Central memory CD8-positive, alpha-beta T cell (primary cell): ENCODE measurements at places on chromosomes 16 and 17.

GRCh38 chr17:57317079-57317478 lies 60.8 kb downstream of the MSI2 start:
- no peak for DNase-seq

DNA sequence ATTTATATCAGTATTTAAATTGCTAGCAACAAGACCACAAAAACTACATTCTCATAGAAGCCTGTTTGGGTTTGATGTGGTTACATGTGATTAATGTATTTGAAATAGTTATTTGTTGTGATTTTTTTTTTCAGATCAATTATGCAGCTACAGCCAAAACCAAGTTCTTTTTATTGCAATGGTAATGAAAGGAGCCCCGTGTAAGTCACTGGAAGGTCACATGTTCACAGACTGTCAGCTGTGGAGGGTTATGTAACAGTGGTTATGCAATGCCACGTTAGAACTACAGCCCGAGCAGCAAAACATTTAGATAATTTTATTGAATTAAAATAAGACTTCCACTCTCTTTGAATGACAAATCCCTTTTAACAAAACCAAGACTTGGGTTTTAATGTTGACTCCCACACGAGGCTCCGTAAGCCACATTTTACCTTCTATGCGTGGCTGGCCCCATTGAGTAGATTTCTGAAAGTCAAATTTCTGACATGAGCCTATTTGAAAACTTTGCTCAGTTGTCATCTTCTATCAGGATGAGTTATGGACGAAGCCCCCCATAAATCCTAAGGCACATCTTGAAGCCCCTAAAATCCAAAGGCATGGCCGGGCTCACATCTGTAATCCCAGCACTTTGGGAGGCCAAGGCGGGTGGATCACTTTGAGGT lies 41.8 kb upstream of the SEC14L1 start:
- DNase-seq = no peak

DNA sequence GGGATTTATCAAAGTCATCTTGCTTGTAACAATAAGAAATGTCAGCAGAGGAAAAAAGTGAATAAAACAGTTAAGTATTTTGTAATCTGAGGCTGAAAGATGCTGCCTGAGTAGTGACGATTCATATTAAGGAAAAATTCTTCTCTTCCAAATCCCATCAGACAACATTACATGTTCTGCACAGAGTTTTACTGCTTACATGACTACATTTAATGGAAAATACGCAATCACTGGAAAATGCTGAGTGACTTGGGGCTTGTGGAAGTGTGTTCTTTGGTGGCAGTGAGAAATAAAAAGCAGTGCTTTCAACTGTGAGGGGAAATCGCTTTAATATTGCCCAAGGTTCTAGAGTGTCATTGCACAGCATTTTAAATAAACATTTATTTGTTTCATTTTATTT lies 1025.2 kb upstream of the GOT2 start:
- no peak for DNase-seq

DNA sequence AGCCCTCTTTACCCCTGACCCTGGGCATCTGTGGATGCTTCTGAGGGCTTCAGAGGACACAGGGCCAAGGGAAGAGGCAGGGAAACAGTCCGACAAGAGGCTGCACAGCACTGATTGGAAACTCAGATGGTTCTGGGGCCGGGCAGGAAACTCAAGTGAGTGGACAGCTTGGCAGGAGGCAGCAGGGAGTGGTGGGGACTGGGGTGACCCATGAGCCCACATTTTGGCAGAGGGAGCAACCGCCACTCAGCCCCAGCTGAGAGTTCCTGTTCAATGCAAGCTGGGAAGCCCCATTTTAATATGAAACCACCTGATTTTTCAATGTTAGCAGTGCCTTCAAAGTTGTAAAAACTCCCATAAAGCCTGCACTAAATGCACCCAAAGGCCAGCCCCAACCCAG lies 1.5 kb upstream of the VASN start:
- DNase-seq = no peak

GRCh38 chr17:74466111-74466827 lies at the start of gene CD300A:
Gene CD300A, plus strand, starts transcription at chr17:74466634. Its CDS starts 70 bp downstream, at chr17:74466704.
- no peak for DNase-seq

DNA sequence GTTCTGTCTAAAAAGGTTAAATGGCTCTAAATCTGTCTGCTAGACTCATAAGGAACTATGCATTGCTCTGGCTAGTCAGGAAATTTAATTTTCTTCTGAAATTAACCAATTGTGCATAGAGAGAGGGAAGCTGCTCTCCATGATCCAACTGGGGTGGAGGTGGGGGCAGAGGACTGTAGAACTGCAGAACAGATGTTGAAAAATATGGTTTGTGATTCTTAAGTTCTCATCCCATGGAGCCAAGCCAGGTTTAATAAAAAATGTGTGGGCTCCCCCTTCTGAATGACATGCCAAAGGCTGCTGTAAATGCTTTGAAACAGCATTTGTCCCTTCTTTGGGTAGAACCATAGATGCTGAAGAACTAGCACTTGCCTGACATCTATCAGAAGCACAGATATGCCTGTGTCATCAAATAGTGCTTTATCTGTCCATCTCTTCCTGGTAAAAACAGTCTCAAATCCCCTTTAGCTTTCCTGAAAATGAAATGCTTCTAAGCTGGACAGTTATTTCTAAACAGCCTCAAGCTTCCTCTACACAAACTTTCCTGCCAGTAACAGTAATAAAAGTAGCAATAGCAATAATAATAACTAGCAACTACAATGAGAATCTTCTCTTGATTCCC lies 221.4 kb downstream of the CDH8 start:
- no peak for DNase-seq

- DNase-seq = no peak
Observed at GRCh38 chr16:89246383-89246902, 28.9 kb downstream of the ZNF778 start.

DNA sequence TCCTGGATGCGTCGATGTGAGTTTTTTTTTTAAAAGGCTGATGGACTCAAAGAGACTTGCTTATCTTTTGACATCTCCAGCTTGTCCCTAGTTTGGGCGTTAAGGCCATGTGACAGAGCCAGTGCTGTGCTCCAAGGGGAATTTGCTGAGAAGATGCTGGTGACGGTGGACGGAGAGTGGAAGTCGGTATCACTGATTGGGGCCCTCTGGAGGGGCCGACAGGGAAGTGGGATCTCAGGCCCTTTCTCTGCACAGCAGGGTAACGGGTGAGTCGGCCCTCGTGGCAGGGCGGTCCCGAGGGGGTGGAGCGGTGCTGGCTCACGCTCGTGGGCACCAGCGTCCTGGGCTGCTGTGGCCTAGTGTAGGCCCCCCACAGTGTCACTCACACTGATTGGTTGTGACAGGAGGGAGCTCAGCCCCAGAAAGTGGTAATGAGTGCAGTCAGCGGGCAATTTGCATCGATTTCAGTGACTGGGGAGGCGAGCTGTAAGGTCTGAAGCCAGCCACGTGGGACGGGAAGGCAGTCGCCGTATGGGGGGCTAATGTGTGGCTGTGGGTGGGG lies 91.3 kb downstream of the TBC1D16 start:
- DNase-seq = no peak

DNA sequence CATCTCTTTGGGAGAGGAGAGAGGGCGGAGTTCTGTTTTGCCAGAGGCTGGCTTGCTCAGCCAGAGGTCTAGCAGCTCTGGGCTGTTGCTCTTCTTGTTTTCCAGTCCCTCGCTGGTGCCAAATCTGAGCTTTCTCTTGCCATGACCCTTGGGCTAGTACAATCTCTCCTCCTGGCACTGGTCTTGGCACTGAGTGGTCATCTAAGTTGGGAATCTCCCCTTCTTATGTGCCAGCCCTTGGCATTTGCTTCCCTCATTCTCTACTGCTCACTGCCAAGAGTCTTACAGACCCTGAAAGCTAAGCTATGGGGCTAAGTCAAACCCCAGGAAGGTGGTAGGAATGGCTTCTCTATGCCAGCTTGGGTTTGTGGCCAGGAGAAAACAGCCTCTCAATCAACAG lies 148.6 kb downstream of the SHISA6 start:
- no peak for DNase-seq

GRCh38 chr17:27299384-27300049 lies 5.6 kb downstream of the WSB1 start:
- no peak for DNase-seq

GRCh38 chr16:54402270-54402669 lies 115.7 kb upstream of the IRX3 start:
- no peak for DNase-seq

- DNase-seq = no peak
Observed at GRCh38 chr17:4003501-4004421, 39.5 kb upstream of the ATP2A3 start.

DNA sequence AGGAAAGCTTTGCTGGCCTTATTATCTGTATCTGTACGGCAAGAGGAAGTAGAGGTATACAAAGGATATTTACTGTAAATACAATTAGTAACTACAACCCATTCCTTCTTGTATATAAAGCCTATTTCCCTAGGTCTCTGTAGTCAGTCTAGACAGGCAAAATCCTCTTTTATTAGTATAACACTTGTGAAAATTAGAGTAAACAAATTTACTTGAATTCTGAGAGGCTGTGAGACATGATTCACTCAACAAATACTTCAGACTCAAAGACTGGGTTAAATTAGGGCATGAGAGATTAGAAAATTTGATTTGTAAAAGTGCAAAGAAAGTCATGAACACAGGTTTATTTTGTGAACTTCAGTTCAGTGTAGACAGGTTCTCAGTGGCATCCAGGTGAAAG lies 30.9 kb upstream of the CDH8 start:
- no peak for DNase-seq

DNA sequence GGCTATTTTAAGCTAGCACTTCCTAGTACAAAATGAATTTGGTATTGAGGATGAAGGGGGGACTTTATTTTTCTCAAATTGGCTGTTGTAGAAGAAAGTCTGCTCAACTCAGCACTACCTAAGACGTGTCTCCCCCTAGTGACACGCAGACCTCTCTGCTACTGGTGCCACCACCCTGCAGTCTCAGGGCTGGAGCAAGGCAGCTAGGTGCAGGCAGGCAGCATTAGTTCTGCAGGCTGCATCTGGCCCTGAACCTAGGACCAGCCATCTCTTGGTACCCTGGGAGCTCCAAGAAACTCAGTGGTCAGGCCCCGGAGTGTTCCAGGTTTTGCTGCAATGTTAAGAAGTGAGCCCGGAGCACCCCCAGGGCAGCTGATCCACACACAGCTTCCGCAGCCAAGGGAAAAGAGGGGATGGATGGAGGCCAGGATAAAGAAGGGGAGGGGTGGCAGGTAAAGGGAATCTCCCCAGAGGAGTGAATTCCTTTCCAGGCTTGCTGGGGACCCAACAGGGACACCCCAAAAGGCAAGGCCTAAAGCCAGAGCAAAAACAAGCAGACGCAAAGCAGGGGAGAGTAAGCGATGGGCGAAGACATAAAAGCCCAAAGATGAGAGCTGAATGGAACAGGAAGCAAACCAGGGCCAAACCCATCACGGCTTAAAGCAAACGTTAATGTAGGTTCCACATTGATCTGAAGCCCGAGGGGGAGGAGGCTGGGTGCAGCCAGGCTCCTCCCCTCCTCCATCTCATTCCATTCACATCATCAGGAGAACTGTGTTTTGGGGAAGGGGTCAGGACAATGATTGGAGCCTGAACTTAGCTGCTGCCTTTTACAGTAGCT lies 200.5 kb downstream of the ZFHX3 start:
- DNase-seq = no peak

GRCh38 chr16:71569621-71570020 lies 7.3 kb downstream of the TAT start:
- no peak for DNase-seq

DNA sequence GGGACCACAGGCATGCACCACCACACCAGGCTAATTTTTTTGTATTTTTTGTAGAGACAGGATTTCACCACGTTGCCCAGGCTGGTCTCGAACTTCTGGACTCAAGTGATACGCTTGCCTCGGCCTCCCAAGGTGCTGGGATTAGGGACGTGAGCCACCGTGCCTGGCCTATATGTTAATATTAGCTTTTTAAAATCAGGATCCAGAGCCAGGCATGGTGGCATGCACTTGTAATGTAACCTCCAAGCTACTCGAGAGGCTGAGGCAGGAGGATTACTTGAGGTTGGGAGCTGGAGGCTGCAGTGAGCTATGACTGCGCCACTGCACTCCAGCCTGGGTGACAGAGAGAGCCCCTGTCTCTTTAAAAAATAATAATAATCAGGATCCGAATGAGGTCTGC lies 8.5 kb upstream of the ADCY7 start:
- no peak for DNase-seq

- no peak for DNase-seq
Observed at GRCh38 chr16:57427824-57428223, 19.4 kb downstream of the CIAPIN1 start.

- DNase-seq = no peak
Observed at GRCh38 chr17:17328251-17328650, 25.1 kb downstream of the NT5M start.

- DNase-seq = no peak
Observed at GRCh38 chr16:20781697-20782096, 17.9 kb downstream of the ACSM3 start.

GRCh38 chr17:4365628-4366326 lies 698 bp downstream of the UBE2G1 start:
- DNase-seq = no peak

- no peak for DNase-seq
Observed at GRCh38 chr17:75959051-75959838, 18.4 kb upstream of the FBF1 start.

- DNase-seq = no peak
Observed at GRCh38 chr17:73166731-73167581, 2.1 kb downstream of the SSTR2 start.

DNA sequence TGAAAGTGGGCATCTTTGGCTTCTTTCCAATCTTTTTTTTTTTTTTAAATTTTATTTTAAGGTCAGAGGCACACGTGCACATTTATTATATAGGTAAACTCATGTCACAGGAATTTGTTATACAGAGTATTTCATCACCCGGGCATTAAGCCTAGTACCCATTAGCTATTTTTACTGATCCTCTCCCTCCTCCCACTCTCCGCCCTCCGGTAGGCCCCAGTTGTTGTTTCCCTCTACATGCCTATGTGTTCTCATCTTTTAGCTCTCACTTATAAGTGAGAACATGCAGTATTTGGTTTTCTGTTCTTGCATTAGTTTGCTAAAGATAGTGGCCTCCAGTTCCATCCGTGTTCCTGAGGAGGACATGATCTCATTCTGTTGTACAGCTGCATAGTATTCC lies 108.5 kb downstream of the CYB561 start:
- DNase-seq = no peak

- no peak for DNase-seq
Observed at GRCh38 chr16:87392821-87393679, 914 bp downstream of the MAP1LC3B start.

GRCh38 chr17:17416400-17417360 lies 60.1 kb upstream of the MED9 start:
- DNase-seq = no peak

GRCh38 chr17:29567304-29567553 lies 392 bp upstream of the ABHD15 start:
- DNase-seq = no peak

- DNase-seq = no peak
Observed at GRCh38 chr16:80725566-80726162, 78.7 kb downstream of the CDYL2 start.

DNA sequence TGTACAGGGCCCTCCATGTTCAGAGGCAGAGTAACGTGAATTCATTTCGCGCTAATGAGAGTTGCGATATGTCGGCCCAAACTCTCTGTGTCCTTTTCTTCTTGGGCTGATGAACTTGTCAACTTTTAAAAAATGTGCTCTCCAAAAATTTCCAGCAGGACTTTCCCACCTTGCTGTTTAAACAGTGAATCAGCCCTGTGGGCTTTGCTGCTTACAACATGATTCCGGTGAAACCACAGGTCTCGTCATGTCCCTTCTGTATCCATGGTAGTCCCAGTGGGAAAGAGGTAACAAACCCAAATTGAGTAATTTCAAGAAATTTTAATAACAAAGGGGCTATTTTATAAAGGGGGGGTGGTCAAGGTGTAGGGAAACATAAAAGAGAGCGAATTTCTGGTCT lies 612.9 kb downstream of the MAF start:
- no peak for DNase-seq

GRCh38 chr17:6269478-6269877 lies 165.4 kb downstream of the AIPL1 start:
- DNase-seq = no peak
